Stimulated activated CD8-positive, alpha-beta memory T cell treated with anti-CD3 and anti-CD28 coated beads, Interleukin-7, amount 100 ng/mL, for 1 hour (primary cell): ENCODE measurements at places on chromosomes 1 and 21.

GRCh38 chr1:83836543-83836942, 162.4 kb downstream of the TTLL7 start:
- DNase-seq: no peak

- DNase-seq: no peak
Observed at GRCh38 chr1:172322219-172323061, 98.0 kb upstream of the C1orf105 start.

- DNase-seq: no peak
Observed at GRCh38 chr1:43994794-43995790, 3.7 kb downstream of the CCDC24 start.

- no peak for DNase-seq
Observed at GRCh38 chr1:211749251-211749650, 73.8 kb upstream of the NEK2 start.

GRCh38 chr1:244583358-244583982, 69.5 kb upstream of the DESI2 start:
- DNase-seq: no peak

DNA sequence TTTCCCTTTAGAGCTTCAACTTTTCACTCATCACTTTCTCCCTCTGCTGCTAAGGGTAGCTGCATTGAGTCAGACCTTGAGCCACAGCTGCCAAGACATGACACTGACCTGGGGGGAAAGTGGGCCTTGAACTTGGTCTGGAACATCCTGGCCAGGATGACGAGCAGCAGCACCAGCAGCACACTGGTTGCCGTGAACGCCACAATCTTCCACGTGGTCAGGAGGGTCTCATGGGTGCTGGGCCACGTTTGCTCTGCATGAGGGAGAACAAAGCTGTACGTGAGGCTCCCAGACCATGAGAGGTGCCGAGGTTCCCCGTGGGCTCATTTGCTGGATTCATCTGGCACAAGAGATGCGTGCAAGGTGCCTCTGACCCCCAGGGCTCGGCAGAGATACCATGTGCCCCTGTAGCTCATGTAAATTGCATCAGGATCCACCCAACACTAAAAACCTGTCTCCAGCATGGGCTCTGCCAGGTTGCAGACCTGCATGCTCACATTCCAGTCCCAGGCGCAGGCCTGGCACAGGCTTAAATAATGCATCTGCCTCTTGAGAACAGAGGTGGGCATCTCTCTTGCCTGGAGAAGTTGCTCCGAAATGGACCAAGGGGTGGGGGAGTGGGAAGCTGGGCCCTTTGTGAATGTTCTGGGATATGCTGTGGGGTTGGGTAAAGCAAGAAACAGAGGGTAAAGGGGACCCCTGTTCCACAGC, 84.6 kb upstream of the TLR5 start:
- DNase-seq: no peak
